ENCODE measurements at places on chromosomes 4 and X. TPM values are rescaled to one million over a fixed set of nuclear protein-coding genes. Genes with fewer than 3 reads are reported as not detected.

- no peak for DNase-seq
These were observed 531.4 kb downstream of the INPP4B start for GRCh38 chr4:142314686-142315085.

DNA sequence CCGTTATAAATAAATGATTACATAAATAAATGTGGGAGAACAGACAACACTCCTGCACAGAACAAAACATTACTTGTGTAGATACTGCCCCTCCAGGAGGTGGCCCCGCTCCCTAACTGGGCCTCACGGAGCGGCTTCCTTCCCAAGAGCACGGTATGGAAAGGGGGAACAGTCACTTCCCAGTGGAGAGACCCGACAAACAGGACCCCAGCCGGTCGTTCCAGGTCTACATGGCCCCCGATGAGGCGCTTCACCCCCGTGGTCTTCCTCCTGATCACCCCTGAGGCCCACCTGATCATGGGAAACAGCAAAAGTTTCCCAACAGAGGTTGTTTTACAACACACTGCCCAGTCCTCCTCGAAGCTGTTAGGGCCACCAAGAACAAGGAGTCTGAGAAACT is 6.6 kb upstream of the SLC6A8 start:
- DNase-seq = no peak

The TIGD4 gene
- 0.52 TPM for total RNA-seq

GRCh38 chrX:111098874-111099273 is 2.9 kb downstream of the PAK3 start:
- no peak for DNase-seq

The TNIP3 gene
- not detected for total RNA-seq

DNA sequence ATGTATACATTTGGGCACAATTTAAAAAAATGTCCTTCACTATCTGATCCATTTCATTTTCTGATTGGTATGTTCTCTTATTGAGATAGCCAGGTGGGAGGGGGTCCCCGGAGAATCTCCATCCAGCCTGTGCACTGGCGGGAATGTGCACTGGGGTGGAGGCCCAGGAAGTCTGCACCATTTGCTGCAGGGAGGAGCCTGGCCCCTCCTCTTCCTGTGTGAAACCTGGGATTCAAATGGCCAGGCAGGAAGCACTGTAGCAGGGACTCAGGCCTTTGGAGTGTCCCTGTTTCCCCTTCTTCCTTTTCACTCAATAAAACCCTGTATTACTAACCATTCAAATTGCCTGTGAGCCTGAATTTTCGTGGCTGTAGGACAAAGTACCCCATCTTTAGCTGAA is 44.3 kb downstream of the GPRIN3 start:
- DNase-seq = no peak

DNA sequence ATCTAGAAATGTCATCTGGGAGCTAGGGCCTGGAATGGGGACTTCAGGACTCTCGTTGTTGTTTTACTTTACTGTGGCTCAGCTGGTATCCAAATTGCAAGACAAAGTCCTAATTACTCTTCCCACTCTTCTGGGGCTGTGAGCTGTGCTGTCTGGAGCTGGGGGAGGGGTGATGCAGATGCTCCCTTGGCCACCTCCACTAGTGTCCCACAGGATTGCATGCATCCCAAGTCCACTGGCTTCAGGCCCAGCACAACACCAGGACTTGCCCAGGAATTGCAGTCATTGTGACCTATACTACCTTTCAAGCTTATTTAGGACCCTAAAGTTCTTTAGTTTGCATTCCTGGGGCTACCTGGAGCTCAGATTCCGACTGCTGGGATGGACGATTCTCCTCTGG is 366.1 kb upstream of the FAM47C start:
- no peak for DNase-seq

- no peak for DNase-seq
These were observed 171.2 kb downstream of the PPP3CA start for GRCh38 chr4:101175896-101176676.

GRCh38 chrX:101263766-101264165 is 27.4 kb downstream of the TAF7L start:
- DNase-seq = no peak

- DNase-seq = no peak
These were observed 28.8 kb downstream of the RPS6KA3 start for GRCh38 chrX:20237864-20238263.
